ENCODE measurements at places on chromosomes 7 and 10.

- DNase-seq: no peak
These were observed 89.2 kb downstream of the SAMD9 start for GRCh38 chr7:93028610-93029009.

GRCh38 chr10:12416344-12417050 is 67.2 kb downstream of the CAMK1D start:
- no peak for DNase-seq

DNA sequence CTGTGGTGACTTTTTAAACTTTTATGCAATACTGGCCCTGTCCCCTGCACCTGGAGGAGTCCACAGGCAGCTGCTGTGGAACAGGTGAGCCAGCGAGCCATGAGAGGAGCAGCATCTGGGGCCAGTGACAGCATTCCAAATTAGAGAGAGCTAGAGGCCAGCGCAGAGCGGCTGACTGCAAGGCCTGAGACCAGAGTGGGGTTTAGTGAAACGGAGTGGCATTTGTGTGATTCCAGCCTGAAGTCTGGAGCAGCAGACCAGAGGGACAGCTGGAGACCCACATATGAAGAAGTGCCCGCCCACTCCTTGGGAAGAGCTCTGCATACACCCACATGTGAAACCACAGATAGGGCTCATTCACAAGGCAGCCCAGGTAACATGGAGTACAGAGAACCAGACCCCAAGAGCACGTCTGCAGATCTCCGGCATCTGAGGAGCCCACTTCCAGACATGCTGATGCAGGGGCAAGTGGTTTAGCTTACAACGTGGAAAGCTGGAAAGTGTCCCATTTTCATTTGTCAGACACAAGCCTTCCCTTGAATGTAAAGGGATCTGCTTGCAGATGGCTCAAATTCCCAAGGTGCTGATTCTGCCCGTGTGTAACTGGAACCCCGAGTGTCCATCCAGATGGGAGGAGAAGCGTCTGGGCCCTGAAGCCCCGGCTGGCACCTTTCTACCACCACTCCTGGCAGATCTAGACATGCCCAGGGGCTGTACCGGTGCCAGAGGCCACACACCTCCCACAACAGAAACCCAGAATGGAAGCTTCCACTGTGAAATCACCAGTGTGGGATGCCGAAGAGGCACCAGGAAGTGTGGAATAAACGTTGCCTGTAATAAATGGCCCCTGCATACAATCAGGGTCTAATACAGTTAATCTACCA is 256.0 kb upstream of the TCERG1L start:
- DNase-seq: no peak

GRCh38 chr10:21797533-21797932 is 206.0 kb downstream of the DNAJC1 start:
- DNase-seq: no peak

DNA sequence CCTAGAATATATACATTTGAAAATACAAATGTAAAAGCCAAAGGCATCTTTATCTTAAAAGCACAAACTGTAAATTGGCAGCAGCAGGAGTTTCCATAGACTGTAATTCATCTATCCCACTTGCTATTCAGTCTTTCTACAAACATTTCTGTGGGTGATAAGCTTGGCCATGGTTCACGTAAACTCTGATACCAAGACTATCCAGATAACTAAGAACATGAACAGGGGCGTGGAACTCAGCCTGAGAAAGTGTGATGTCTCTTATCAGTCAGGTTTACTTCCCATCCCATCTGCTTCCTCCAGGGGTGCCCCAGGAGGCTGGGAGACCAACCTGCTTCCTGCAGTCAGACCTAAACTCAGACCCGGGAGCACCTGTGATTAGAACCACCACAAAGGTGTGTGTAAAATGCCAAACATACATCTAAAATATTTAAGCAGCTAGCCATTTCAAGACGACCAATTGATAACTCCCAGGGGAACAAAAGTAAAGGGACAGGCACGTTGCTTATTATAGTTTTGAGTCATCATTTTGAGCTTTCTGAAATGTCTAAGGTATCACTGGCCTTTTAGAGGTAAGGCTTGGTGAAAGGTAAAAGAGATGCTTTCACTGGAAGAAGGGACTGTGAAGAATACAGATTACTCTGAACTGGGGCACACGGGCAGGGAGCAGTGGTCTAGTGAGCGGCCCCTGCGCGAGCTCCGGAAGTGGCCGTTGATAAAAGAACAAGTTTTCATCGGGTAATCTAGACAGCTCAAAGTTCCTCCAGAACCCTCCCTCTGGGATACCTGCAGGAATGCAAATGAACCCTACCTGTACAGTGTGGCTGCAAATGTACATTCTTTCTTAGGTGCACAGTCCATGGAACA is 51.5 kb downstream of the RSU1 start:
- no peak for DNase-seq

- DNase-seq: no peak
These were observed 47.5 kb downstream of the PODXL start for GRCh38 chr7:131508754-131509486.

- DNase-seq: no peak
These were observed 41.6 kb downstream of the PDSS1 start for GRCh38 chr10:26739071-26739631.

- DNase-seq: no peak
These were observed 43.9 kb downstream of the GRK5 start for GRCh38 chr10:119251315-119251708.

DNA sequence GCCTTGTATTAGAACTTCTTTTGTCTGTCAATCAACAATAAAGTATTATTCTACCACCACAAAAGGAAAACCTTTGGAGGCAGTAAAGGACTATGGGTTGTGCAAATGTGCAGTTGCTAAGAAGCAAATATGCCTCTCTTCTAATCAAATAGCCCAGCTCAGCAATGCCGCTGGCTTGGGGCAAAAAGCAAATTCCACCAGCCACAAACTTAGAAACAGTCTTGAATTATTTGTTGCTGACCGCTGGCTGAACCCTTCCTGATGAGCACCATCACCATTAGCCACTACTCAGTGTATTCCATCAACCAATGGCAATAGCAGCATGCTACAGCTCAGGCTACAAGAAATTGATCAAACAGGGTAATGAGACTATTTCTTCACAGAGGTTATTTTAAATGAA is 51.0 kb downstream of the SKAP2 start:
- DNase-seq: no peak

DNA sequence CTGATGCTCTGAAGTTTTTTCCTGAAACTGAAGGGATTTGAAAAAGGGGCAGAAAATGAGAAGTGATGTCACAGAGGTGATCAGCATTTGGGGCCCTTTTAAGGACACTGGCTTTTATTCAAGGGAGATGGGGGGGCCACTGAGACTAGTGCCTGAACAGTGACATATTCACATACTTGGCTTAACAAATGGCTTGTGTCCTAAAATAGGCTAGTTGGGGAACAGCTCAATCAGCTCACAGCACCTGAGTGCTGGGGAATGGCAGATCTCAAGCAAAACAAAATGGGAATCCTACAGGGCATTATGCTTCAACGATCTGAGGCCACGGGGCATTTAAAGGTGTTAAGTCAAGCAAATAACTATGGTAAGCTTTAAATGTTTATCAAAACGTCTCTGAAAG is 90.1 kb downstream of the UBE2H start:
- no peak for DNase-seq

DNA sequence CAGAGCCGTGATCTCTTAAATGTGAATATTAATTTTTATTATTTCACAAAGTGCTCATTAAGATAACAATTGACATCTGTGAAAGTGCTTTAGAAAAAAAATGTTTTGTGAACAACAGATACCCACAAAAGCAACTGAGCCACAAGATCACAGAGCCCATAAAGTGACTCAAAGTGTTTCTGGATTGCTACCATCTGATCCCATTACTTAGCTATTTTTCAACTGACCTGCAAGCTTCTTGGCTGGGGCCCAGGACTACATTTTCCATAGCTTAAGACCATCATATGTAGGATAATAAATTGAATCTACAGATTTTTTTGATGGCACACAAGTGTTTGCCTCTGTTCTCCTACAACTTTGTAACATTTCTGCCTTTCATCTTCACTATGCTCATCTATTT is 674.4 kb downstream of the PHTF2 start:
- DNase-seq: no peak

DNA sequence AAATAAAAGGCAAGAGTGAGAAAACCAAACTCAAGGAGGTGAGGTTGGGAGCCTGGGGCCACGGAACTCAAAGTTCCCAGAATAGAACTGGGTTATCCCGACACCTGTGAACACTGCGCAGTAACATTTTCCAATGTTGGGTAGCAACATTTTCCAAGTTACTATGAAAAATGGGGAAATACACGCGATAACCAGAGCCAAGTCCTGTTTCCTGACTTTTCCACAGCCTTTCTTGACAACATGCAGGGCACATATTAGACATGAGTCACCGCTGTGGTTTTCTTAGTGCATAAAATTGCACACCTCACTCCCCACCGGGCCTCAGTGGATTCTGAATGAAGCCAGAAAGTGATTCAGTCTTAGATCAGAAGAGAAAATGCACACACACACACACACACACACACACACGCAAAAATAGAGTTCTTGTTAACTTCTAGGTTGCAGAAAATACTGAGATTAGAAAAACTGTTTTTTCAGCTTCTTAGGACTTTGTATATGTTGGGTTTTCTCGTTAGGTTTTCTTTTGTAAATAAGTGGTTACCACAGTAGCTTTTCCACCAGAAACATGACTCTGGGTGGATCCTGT is 70.0 kb downstream of the CAMK1D start:
- DNase-seq: peak; percentile 11

- DNase-seq: no peak
These were observed 87.4 kb downstream of the FRMPD2 start for GRCh38 chr10:48187126-48187525.

GRCh38 chr7:27739301-27739908 is 557 bp upstream of the TAX1BP1 start:
- no peak for DNase-seq

Measured in stimulated activated CD8-positive, alpha-beta memory T cell treated with anti-CD3 and anti-CD28 coated beads, Interleukin-15, amount 100 ng/mL, for 24 hours (primary cell).